ENCODE measurements at places on chromosomes 5 and 9.

DNA sequence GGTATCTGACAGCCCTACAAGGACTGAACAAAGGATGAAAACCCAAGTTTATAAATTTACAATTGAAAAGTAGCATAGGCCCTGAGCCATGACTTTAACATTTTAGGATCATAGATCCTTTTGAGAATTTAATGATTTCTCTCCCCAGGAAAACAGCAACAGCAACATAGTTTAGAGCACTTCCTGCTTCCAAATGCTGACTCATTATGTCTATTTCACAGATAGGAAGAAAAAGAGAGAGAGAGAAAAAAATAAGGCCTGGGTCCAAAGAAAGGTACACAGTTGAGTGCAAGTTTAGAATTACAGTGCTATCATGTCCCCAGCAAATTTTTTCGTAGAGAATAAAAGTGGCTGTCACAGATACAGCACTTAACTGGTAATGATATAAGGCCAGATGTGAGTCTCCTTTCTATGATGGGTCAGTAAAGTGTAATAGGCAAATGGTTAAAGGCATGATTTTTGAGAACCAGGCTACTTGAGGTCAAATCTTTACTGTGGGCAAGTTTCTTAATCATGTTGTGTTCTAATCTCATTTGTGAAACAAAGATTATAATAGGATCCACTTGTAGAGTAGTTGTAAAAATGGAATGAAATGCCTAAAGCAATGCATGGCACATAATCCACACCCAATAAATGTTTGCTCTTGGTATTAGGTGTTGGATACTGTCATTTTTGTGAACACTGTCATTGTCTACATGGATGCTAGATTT, 12.3 kb upstream of the PPP2R2B start:
- DNase-seq, result no peak

DNA sequence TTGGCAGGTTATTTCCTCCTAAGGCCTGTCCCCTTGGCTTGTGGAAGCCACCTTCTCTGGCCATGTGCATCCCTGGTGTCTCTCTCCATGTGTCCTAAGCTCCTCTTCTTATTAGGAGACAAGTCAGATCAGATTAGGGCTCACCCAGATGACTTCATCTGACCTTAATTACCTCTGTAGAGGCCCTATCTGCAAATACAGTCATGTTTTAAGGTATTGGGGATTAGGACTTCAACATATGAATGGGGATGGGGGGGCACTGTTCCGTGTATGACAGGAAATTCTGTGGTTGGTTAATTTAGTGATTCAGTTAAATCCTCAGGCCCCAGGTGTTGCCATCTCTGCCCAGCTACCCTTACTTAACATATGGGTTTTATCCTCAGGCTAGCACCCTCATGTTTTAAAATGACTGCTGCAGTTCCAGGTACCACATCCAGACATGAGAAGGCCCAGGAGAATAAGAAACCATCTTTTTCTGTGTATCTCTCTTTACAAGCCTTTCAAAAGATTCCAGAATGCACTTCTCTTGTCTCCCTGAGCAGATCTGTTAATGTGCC, 51.9 kb upstream of the RAI14 start:
- no peak for DNase-seq

DNA sequence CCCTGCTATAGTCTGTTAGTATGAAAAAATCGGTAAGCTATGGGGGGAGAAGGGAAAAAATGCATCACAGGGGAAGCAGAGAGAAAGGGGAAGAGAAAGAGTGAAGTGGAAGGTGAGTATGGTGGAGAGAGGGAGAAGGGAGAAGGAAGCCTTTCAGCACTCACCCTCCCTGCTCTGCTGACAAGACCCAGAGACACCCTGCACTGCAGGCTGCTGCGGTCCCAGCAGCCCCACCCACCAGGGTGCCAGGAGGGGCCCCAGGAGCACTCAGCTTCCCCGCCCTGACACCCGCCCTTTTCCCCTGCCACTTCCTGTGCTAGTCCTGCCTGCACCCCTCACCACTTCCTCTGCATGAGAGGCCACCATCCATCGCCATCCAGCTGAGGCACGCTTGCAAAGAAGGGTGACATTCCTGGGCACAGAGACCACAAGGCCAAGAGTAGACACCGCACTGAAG, 12.7 kb downstream of the STK10 start:
- DNase-seq, result peak; percentile 89

DNA sequence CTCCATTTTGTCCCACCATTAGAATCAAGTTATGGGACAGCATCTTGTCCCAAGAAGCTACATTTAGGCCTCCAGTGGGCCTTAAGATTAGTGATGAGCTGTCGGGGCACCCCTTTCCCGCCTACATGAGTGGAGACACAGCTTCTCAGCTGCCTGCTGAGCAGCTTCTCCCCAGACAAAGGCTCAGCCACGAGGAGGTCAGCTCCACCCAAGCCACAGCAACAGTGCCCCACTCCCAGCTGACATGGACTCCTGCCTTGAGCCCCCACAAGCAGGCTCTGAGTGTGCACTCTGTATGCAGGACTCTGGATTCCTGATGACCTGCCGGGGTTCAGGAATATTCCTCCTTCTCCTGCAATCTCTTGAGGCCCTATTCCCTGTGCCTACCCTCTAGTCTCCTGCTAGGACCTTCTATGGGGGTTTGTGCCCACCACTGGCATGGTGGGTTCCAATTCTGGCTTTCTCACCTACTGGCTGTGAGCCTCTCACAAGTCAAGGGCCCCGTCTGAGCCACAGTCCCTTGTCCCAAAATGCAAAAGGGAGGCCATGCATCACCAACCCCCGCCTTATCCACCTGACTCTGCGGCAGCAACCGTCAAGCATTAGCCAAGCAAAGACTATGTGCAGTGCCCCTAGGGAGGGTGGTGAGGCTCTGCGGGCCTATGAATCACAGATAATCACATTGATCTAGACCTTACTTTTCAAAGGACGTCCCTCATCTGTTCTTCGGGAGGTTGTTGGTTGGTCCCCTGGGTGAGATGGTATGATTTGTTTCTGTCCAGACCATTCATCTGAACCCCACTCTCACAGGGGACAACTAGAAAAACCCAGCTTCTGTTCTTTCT, 269.1 kb downstream of the MED10 start:
- no peak for DNase-seq

DNA sequence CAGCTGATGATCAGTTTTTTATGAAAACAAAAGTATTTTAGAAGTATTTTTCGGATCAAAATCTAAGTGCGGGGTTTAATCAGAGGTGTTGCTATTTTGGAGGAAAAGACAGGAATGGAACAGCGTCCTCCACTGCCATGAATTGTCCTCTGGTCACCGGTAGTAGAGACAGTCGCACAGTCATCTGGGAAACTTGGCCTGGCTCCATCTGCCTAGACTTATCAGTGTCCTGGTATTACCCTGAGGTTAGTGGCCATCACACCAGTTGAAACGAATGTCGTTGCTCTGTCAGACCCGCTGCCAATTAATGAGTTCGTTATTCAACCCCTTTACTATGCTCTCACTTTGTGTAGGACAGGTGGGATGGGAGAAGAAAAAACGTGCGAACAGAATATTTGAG, 8.2 kb downstream of the TLX3 start:
- DNase-seq, result no peak

DNA sequence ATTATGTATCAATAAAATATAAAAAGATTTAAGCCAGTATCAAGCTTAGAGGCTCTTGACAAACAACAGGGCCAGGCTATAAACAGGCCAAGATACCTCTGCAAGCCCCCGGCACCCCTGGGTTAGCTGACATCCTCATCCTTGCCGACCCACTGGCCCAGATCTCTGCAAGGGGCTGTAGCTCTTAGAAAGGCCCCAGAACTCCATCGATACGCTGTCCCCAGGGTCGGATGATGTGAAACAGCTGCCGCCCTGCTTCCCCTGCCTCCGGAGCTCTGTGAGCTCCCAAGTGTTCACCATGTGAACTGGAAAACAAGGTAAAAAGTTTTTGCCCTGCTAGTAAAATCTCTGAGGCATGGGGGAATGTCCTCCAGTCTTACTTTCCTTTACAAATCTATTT, 20.1 kb downstream of the SH3PXD2B start:
- no peak for DNase-seq

- no peak for DNase-seq
Observed at GRCh38 chr9:71647094-71647591, 121.2 kb downstream of the CEMIP2 start.

DNA sequence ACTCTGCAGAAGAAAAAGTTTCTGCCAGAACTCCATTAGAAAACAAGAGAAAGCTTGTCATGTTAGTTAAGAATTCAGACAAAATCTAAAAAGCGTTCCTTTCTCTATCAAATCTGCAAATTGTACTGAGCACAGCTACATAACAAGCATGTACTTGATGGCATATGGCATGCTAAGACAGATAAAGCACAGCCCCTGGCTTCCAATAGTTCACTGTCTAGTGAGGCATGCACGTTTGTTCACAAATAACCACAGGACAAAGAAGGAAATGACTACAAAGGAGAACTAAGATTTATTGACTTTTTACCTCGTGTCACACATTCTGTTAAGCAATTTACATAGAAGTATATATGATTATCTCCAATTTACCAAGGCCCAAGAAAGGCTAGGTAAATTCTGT, 518.2 kb upstream of the TLE4 start:
- DNase-seq, result no peak

DNA sequence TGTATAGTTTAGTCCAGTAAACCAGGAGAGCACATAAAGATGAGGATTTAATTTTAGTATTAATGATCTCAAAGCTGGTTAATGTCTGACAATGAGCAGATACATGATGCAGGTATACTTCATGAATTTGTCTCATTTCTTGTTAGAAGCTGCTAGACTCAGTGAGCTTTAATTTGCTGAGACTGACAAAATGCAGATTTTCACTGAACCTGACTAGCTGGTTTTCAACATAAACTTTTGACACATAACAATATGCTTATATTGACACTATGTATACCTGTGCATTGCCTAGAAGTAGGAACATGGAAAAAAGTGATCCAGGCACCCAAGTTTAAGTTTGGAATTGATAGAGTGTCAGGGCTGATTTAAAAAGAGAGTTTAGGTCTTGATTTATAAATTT, 10.8 kb downstream of the UBLCP1 start:
- DNase-seq, result no peak

Measured in CD8-positive, alpha-beta T cell (primary cell).